ENCODE measurements at places on chromosomes 5 and 9. TPM values are rescaled to one million over a fixed set of nuclear protein-coding genes. Genes with fewer than 3 reads are reported as not detected.

DNA sequence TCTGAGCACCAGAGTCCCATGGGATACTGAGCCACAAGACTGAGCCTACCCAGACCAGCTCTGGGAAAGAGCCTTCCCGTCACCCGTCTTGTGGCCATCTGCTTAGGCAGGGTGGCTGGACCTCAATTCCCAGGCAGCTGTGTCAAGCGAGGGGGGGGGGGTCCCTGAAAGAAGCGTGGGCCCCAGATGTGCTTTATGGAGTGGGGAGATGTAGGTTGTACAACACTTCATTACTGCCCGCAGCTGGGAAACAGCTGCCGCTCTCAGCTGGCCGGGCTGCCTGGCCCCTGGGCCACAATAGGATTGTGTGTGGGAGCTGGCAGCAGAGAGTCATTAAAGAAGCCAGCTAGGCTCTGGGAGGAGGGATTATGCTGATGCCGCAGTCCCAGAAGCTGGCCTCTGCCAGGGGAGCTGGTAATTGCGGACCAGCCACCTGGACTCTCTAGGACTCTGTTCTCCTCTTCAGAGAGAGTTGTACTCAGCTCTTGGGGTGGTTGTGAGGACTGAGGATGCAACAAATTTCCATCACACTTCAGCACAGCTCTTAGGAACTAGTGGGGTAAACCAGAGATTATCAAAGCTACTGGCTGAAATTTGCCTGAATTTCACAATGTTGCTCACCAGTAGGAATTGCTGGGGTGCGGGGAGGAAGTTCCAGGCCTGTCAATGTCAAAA, 145.4 kb downstream of the GADD45G start:
- H3K4me1 ChIP-seq: no peaks in the 10 kb centered on the region
- no peak for DNase-seq
- no peaks in the 10 kb centered on the region for H3K27me3 ChIP-seq
- no peaks in the 10 kb centered on the region for H3K36me3 ChIP-seq
- no peak overlapping the region for H3K27ac ChIP-seq
- no peak overlapping the region for H3K4me3 ChIP-seq

DNA sequence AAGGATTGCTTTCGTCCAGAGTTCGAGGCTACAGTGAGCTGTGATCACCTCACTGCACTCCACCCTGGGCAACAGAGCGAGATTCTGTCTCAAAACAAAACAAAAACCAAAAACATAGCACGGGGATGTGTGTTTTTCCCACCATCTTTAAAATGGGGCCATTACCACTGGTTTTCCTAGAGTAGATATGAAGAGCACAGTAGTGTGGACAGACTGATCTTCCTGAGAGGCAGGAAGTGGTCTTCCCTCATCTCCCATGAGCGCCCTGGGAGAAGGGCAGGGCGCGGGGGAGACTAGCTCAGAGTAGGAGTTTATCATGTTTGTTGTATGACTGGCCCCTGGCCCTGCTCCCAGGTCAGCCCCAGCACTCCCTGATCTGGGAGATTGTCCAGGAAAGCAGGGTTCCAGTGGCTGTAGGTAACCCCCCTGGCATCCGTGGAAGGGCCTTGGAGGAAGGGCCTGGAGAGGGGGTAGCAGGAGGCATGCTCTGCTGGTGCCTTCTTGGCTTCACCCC, 2.3 kb downstream of the SUSD3 start:
- H3K27me3 ChIP-seq: no peaks in the 10 kb centered on the region
- no peaks in the 10 kb centered on the region for H3K36me3 ChIP-seq
- H3K4me3 ChIP-seq: no peak overlapping the region

DNA sequence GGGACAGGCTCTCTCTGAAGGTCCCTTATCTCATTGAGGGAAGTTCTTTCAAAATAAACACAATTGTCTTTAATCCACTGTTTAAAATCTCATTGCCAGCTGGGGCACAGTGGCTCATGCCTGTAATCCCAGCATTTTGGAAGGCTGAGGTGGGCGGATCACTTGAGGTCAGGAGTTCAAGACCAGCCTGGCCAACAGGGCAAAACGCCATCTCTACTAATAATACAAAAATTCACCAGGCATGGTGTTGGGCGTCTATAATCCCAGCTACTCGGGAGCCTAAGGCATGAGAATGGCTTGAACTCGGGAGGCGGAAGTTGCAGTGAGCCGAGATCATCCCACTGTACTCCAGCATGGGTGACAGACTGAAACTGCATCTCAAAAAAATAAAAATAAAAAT, 8.3 kb upstream of the NDFIP1 start:
- H3K27ac ChIP-seq: no peak overlapping the region
- H3K4me3 ChIP-seq: no peak overlapping the region
- H3K36me3 ChIP-seq: no peaks in the 10 kb centered on the region

DNA sequence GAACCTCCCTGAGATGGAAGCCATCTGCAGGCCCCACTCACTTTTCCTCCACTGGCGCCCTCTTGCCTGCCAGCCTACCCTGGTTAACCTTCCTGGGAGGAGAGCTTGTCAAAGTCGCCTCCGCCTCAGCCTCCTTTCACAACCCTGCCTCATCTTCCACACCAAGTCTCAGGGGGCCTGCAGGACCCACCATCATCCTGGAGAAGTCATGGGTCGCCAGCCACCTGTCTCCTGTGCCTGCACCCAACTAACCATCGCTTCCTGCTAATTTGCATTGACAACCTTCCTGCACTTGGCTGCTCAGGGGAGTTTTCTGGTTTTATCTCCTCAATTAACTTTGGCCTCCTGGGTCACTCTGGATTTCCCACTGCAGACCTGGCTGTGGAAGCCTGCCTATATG, 52.8 kb upstream of the GRHPR start:
- no peak overlapping the region for H3K27ac ChIP-seq
- no peaks in the 10 kb centered on the region for H3K36me3 ChIP-seq
- H3K4me1 ChIP-seq: peaks cover 13% of the 10 kb centered on the region
- no peak for DNase-seq

DNA sequence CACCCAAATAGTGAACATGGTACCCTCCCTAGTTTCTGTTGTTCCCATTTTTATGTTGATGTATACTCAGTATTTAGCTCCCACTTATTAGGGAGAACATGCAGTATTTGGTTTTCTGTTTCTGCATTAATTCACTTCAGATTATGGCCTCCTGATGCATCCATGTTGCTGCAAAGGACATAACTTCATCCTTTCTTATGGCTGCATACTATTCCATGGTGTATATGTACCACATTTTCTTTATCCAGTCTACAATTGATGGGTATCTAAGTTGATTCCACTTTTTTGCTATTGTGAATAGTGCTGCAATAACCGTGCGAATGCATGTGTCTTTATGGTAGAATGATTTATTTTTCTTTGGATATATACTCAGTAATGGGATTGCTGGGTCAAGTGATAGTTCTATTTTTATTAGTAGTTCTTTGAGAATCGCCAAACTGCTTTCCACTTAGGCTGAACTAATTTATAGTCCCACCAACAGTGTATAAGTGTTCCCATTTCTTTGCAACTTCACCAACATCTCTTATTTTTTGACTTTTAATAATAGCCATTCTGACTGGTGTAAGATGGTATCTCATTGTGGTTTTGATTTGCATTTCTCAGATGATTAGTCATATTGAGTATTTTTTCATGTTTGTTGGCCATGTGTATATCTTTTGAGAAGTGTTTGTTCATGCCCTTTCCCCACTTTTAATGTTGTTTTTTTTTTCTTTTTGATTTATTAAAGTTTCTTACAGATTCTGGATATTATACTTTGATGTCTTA, 79.6 kb downstream of the SMIM15 start:
- DNase-seq: no peak
- H3K36me3 ChIP-seq: no peaks in the 10 kb centered on the region
- no peak overlapping the region for H3K4me3 ChIP-seq
- H3K4me1 ChIP-seq: no peaks in the 10 kb centered on the region
- H3K27ac ChIP-seq: no peak overlapping the region

- no peak overlapping the region for H3K27ac ChIP-seq
- peaks cover 22% of the 10 kb centered on the region for H3K36me3 ChIP-seq
- H3K4me3 ChIP-seq: no peak overlapping the region
- DNase-seq: no peak
- peaks cover 6% of the 10 kb centered on the region for H3K4me1 ChIP-seq
Measured at GRCh38 chr9:77725820-77726219, 77.7 kb upstream of the GNA14 start.

DNA sequence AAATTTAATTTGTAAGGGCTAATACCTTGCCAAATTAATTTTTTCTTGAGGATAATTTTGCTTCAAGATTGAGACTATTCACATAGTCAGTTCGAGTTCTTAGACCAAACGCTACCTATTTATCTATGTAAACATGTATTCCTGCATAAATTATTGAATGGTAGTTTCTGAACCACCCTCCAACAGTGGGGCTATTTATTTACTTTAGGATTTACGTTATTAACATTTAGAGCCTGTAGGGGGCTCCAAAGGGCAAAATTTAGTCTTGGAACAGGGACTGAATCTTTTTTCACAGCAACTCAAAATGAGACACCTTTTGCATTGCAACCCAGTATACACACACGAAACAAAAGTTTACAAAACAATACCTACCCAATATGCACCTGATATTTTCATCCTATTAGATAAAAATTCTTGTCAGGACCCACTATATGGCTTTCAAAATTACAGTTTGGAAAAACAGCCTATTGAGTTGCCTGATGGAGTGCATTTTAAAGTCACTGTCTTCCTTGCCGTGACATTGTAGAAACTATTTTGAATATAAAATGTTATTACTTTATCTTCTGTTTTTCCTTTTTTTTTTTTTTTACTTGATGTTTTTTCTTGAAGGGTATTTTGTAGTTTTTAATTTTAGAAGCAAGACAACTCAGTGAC, 47.1 kb upstream of the POU4F3 start:
- no peak overlapping the region for H3K27ac ChIP-seq
- H3K4me1 ChIP-seq: peaks cover 6% of the 10 kb centered on the region
- H3K27me3 ChIP-seq: no peaks in the 10 kb centered on the region

DNA sequence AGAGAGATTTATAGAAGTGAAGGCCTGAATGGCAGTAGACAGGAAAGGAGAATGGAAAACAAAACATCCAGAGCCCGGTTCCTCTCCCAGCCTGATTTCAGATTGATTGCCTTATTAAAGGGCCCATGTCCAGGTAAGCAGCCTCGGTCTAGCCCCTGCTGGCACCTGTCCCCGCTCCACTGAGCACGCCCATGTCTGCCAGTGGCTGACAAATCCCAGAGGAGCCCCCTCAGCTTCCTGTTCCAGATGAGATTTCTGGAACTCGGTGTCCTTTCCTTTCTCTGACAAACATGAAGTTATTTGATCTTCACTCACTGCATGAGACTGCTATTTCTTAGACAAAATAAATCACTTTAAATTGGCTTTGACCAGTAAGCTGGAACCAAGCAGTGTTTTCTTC, 187.0 kb upstream of the ADCY2 start:
- no peaks in the 10 kb centered on the region for H3K4me1 ChIP-seq
- no peak overlapping the region for H3K27ac ChIP-seq
- no peaks in the 10 kb centered on the region for H3K36me3 ChIP-seq

- no peaks in the 10 kb centered on the region for H3K4me1 ChIP-seq
- no peak overlapping the region for H3K4me3 ChIP-seq
- H3K27ac ChIP-seq: no peak overlapping the region
- DNase-seq: no peak
- no peaks in the 10 kb centered on the region for H3K36me3 ChIP-seq
Measured at GRCh38 chr9:91026266-91026665, 224.6 kb downstream of the SYK start.

- no peaks in the 10 kb centered on the region for H3K36me3 ChIP-seq
- no peak for DNase-seq
- H3K27me3 ChIP-seq: no peaks in the 10 kb centered on the region
- no peaks in the 10 kb centered on the region for H3K4me1 ChIP-seq
- no peak overlapping the region for H3K27ac ChIP-seq
Measured at GRCh38 chr5:117486261-117486660, 911.6 kb upstream of the SEMA6A start.

GRCh38 chr9:73202980-73203379, 51.3 kb downstream of the ANXA1 start:
- H3K27me3 ChIP-seq: peaks cover 4% of the 10 kb centered on the region
- no peaks in the 10 kb centered on the region for H3K4me1 ChIP-seq
- no peak overlapping the region for H3K27ac ChIP-seq
- no peak overlapping the region for H3K4me3 ChIP-seq
- no peak for DNase-seq

DNA sequence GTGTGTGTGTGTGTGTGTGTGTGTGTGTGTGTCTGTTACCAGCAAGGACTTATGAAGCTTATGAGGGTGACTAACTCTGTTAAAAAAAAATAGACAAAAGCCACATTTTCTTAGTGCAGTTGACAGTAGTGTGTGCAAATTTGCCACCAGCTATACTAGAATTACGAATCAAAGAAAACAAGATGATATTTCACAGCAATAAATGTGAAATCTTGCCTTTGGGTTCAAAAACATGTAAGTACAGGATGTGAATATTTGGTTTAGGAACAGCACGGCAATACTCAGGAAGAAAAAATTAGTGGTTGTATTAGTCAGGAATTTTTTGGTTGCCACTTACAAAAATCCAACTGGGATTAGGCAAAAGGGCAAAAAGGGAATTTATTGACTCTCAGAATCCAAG, 117.4 kb downstream of the NPR3 start:
- H3K27me3 ChIP-seq: no peaks in the 10 kb centered on the region
- no peak overlapping the region for H3K4me3 ChIP-seq
- peaks cover 20% of the 10 kb centered on the region for H3K4me1 ChIP-seq
- DNase-seq: peak; percentile 72
- no peaks in the 10 kb centered on the region for H3K36me3 ChIP-seq
- H3K27ac ChIP-seq: peak overlapping the region; percentile 43

DNA sequence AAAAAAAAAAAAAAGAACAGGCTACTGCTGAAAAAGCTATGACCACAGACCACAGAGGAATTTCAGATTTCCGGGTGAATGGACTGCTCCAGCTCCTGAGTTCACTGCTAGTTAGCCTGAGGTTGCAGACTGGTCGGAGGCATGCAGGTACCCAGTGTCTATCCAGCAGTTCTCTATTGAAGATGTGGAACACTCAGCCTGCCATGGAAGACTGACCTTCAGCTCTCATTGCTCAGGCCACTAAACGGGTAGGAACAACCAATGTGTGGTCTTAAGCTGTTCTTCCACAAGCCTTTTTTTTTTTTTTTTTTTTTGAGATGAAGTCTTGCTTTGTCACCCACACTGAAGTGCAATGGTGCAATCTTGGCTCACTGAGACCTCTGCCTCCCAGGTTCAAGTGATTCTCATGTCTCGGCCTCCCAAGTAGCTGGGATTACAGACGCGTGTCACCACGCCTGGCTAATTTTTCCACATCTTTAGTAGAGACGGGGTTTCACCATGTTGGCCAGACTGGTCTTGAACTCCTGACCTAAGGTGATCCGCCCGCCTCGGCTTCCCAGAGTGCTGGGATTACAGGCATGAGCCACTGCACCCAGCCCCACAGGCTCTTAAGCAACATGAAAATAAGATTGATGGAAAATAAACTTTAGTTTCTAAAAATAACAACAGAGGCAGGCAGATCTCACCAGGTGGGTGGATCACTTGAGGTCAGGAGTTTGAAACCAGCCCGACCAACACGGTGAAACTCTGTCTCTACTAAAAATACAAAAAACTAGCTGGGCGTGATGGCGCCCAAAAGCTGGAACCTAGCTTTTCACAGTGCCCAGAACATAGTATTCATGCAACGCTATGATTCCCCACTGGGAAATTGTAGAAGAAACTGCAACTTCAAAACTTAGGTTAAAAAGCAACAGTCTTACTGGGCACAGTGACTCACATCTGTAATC, 20.0 kb upstream of the NPM1 start:
- H3K27ac ChIP-seq: no peak overlapping the region
- no peaks in the 10 kb centered on the region for H3K36me3 ChIP-seq
- no peak overlapping the region for H3K4me3 ChIP-seq
- DNase-seq: no peak
- no peaks in the 10 kb centered on the region for H3K27me3 ChIP-seq

SELENOP gene
- 171 TPM for total RNA-seq

IRX4 gene
- not detected for total RNA-seq

PITX1 gene
- total RNA-seq: 8.3 TPM

ADRB2 gene
- total RNA-seq: 0.29 TPM

Data from osteoblast (primary cell).